ENCODE measurements at places on chromosomes 2 and 18.

GRCh38 chr2:168874368-168875054 lies 15.7 kb downstream of the SPC25 start:
- no peak for DNase-seq

DNA sequence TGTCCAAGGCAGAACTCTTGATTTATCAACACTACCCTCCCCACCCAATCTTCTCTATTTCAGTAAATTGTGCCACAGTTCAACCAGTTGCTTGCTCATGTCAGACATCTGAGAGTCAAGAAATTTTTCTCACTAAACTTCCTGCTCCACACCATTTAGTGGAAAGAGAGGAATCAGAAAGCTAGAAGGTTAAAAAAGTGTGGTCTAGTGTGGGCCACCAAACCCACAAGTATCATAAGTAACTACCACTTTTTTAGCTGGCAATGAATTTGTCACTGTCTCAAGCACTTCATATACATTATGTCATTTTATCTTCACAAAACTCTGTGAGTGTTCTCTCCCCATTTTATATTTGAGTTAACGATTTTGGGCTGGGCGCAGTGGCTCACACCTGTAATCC lies 16.6 kb upstream of the MSTN start:
- no peak for DNase-seq

DNA sequence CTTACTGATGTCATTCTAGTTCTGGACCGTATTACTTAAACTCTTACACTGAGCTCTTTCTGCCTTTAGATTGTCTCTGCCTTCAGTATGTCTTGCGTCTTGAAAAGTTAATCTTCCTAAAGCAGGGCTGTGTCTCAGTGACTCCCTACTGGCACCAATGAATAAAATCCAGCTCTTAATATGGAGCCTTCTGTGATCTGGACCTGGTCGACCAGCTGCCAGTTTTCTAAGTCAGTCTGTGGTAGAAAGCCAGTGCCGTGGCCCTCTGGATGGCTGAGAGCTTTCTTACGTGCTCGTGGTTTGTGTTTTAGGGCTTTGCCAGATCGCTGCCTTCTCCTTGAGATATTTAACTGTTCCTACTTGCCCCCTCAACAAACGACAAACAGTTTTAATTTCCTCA lies 26.8 kb downstream of the ZNF407 start:
- DNase-seq, result no peak

- no peak for DNase-seq
These were observed 31.4 kb downstream of the C18orf54 start for GRCh38 chr18:54389143-54389505.

- no peak for DNase-seq
These were observed 128.8 kb upstream of the SLC1A4 start for GRCh38 chr2:64860276-64860885.

- DNase-seq, result no peak
These were observed 44.3 kb upstream of the ZBTB7C start for GRCh38 chr18:48453330-48454066.

DNA sequence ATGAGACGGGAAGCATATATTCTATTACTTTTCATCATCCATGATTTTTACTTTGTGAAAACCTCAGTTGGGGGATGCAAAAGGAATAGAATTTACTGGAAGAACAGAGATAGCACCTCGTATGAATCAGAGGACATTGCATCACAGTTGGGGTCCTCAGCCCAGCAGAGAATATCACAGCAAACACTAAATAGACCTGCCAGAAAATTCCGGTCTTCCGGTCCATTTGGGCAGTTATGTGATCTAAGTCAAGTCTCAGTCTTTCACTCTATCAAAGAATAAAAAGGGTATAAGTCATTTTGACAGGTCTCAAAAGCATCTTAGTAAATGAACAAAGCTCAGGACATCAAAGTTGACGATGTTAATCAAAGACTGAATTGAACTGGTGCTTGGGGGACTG lies 1100.6 kb downstream of the DPP10 start:
- DNase-seq, result no peak

GRCh38 chr2:229287823-229288222 lies 16.7 kb upstream of the PID1 start:
- DNase-seq, result no peak

- no peak for DNase-seq
These were observed 98.7 kb downstream of the MARCO start for GRCh38 chr2:119040730-119041129.

GRCh38 chr2:85994897-85995647 lies 106.3 kb upstream of the ST3GAL5 start:
- DNase-seq, result no peak

DNA sequence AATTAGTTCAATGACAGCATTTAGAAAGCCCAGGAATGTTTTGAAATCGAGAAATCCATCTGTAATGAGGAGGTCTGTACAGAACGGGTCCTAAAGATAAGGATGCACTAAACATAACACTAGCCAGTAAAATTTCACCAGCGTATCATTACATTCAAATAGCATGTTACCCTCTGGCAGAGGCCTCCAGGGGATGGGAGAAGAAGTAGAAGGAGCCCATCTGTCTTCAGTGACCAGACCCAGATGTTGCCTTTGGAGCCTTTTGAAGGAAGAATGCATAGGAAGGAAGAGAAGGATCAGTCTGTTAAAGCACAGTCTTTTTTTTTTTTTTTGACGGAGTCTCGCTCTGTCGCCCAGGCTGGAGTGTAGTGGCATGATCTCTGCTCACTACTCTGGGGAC lies 86.1 kb upstream of the BCL2L11 start:
- DNase-seq, result no peak

- no peak for DNase-seq
These were observed 35.9 kb downstream of the EFR3B start for GRCh38 chr2:25077789-25078169.

DNA sequence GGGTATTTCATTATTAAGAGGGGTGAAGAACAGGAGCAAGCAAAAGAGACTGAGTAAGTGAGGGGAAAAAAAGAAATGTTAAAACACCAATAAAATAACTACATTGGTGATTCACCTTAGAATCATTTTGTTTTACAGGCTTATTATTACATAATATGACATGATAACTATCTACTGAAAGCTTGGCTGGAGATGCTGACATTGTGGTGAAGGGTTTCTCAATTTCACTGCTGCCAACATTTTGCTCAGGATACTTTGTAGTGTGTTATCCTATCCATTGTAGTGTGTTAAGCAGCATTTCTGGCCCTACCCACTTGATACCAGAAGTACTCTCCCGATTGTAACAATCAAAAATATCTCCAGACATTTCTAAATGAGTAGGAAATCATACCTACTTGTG lies 1564.6 kb upstream of the NXPH2 start:
- no peak for DNase-seq

DNA sequence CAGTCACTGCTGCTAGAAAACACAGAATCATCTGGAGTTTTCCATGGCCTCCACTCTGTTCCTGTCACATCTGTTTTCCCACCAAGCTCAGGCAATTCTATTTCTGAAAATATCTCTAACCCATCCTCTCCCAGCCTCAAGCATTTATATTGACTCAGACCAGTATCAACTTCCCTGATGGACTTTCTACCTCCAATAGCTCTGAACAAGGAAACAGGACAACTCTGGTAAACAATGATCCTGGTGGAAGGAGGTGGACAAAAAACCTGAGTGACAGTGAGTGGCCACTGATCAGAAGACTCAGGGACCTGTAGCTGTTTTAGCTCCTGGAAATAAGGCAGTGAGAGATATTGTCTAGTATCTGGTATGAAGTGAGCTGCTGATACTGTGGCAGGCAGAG lies 23.4 kb downstream of the BMP10 start:
- no peak for DNase-seq

Data from KBM-7 (cell line).